ENCODE measurements at places on chromosomes 12 and 14. TPM values are rescaled to one million over a fixed set of nuclear protein-coding genes. Genes with fewer than 3 reads are reported as not detected.

Gene ADCK1
- 3.8 TPM for total RNA-seq

Gene NGB
- not detected for total RNA-seq

Gene KRT71
- total RNA-seq = not detected

Gene MDP1
- 11.9 TPM for total RNA-seq

Gene PMCH
- not detected for total RNA-seq

Gene IL31
- not detected for total RNA-seq

Gene RNASE3
- not detected for total RNA-seq

Gene TSPAN9
- total RNA-seq = 0.42 TPM

Gene KRT80
- not detected for total RNA-seq

Gene GPR162
- total RNA-seq = 0.51 TPM

Gene KIAA0586
- 29.9 TPM for total RNA-seq

Gene TSHR
- 0.37 TPM for total RNA-seq

Gene OR6C2
- not detected for total RNA-seq

Gene CISTR
- total RNA-seq = not detected

Gene CIDEB
- total RNA-seq = 34.8 TPM

DNA sequence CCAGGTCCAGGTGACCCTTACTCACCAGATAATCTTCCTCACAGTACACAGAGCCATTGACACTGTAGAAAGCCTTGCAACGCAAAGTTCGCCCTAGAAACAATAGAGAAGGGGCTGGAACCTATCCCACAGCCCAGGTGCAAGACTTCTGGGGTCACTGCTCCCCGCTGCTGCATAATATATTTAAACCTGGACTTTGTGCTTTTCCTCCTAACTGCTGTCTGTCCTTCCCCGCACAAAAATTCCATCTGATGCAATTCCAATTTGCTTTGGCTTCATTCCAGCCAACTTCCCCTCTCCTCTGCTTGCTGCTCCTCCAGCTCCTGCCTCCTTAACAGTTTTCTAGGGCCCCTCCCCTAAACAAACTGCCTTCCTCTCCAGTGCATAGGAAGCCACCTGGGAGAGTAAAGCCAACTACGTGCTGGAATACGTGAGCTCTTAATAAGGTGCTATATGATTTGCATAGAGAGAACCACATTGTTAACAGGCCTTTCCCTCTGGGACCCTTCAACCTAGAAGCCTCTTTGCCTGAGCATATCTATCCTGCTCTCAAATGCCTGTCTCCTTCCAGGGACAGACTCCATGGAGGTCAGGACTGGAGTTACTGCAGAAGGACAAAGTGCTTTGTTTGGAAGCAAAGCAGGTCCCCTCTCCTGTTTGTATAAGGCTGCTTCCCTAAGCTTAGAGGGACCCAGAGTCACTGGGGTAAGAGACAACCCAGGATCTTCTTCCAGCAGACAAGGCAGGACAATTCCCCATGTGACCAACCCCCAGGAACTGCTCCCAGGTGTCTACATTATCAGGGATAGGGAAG is 5.5 kb downstream of the AJUBA start:
- H3K4me3 ChIP-seq = no peak overlapping the region
- no peaks in the 10 kb centered on the region for H3K36me3 ChIP-seq

- DNase-seq = no peak
- H3K27ac ChIP-seq = no peak overlapping the region
- H3K27me3 ChIP-seq = peaks cover 7% of the 10 kb centered on the region
- H3K4me1 ChIP-seq = no peaks in the 10 kb centered on the region
Observed at GRCh38 chr12:25014961-25015360, 66.1 kb upstream of the BCAT1 start.

DNA sequence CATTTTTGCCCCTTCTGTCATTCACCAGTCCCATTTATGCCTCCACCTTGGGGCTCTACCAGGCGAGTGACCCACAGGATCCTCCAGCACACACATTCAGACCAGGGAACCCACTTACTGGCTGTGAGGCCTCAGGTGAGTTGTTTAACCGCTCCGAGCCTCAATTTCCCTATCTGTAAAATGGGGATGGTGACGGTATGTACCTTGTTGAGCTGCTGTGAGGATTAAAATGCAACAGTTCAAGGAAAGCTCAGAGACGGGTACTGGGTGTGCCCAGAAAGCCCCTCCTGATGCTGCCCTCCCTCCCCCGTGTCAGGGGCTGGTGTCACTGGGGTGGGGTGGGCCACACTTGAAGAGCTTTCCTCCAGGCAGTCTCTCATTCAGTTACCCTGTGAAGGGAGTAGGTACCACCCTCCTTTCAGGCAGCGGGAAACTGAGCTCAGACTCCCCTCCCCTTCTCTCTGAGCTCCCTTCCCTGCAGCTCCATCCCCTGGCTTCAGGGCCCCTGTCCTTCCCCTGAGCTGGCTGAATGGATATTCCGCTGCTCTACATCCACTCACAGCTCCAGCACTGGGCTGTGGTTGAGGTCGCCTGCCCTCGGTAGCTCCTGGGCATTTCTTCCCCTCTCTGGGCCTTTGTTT is 1.4 kb upstream of the SERPINA1 start:
- H3K36me3 ChIP-seq = no peaks in the 10 kb centered on the region
- DNase-seq = no peak
- no peaks in the 10 kb centered on the region for H3K27me3 ChIP-seq
- peaks cover 16% of the 10 kb centered on the region for H3K4me1 ChIP-seq
- H3K4me3 ChIP-seq = no peak overlapping the region

DNA sequence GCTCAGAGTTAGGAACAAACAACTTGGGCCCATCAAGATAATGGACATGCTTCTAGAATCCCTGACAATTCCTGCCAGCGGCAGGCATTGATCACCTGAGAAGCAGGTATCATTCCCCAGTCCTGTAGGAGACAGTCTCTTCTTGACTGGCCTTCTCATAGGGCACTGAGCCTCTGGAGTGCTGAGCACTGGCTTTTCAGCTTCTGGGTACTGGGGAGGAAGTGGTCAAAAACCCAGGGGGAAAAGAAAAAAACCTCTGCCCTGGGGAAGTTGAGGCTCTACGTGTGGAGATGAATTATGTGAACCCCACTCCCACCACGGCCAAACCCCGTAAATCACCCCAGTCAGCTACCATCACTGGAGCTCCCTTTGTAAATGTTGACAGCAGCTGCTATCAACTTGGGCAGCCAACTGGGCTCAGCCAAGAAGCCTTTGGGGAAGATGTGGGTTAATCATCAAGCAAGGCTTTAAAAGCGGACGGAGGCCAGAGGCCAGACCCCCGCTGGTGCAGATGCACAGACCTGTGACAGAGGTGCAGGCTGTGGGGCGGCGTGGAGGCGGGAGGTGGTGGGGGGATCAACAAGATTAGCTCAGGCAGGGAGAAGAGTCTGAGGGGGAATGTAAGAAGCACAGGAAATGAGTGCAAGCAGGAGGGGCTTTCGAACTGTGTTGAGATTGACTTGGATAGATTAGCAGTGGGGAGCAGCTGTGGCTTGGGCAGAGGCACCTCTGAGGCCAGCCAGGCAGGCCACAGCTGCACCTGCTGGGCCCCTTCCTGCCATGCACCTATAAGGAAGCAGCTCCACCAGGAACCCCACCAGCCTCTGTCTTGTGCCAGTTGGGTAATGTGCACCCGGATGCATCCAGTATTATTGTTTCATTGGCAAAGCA is 105.4 kb upstream of the HIF1A start:
- H3K4me1 ChIP-seq = peaks cover 60% of the 10 kb centered on the region
- peak overlapping the region; percentile 62 for H3K27ac ChIP-seq
- DNase-seq = no peak

GRCh38 chr12:106223485-106224354 is 24.1 kb downstream of the CKAP4 start:
- no peak overlapping the region for H3K27ac ChIP-seq
- peaks cover 23% of the 10 kb centered on the region for H3K4me1 ChIP-seq
- H3K27me3 ChIP-seq = peaks cover 8% of the 10 kb centered on the region
- H3K4me3 ChIP-seq = no peak overlapping the region

- no peak overlapping the region for H3K27ac ChIP-seq
- H3K27me3 ChIP-seq = peaks cover 3% of the 10 kb centered on the region
- no peak overlapping the region for H3K4me3 ChIP-seq
- DNase-seq = no peak
- H3K4me1 ChIP-seq = peaks cover 9% of the 10 kb centered on the region
Observed at GRCh38 chr12:56087220-56087619, 7.3 kb downstream of the ERBB3 start.

DNA sequence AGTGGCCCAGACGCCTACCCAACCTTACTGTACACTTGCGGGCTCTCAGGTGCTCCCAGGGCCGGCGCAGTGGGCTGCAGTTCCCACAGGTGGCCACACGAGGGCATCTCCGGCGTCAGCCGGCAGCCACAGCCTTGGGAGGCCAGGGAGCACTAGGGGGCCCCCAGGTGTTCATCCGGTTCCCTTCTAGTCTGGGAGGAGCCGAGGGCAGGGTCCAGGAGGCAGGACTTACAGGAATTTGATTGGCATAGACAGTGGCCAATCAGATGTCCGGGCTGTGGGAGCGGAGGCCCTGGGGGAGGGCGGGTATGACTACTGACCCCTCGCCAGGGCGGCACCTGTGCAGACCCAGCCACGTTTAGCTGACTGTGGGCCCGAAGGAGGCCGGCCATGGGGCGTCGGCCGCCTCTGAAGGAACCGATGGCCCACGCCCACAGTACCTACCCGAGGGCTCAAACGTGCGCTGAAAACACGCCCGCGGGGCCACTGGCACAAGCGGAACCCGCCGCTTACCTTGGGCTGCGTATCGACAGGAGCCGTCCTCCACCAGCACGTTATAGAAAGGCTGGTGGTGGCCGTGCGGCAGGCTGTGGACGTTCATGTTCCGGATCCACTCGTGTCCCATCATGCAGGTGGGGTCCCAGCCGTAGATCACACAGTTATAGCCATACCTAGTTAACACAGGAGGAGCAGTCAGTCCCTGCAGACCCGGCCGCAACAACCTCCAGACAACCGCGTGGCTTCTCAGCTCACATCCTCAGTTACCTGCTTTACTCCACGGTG is 34.8 kb downstream of the FBXO21 start:
- no peak overlapping the region for H3K27ac ChIP-seq
- H3K36me3 ChIP-seq = peaks cover 20% of the 10 kb centered on the region
- H3K27me3 ChIP-seq = no peaks in the 10 kb centered on the region
- peaks cover 14% of the 10 kb centered on the region for H3K4me1 ChIP-seq
- peak; percentile 76 for DNase-seq

DNA sequence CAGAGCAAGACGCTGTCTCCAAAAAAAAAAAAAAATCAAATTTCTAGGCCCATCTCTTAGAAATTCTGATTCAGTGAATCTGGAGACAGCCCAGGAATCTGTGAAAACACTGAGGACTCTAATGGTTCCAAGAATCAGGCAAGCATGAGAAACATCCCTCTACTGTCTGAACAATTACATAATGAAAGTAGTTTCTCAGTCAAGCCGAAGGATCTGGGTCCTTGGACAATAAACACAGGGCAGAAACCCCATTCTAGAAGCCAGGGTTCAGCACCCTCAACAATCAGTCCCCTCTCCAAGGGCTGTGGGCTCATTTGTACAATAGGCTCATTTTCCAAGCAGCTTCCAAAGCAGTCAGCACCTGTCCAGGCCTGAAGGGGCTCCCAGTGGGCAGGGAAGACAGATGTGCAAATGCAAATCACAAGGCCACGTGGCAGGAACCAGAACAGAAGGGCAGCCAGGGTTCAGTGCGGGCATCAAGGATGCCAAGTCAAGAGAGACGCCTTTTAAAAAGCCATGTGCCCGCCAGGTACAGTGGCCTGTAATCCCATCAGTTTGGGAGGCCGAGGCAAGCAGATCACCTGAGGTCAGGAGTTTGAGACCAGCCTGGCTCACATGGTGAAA is 96.1 kb downstream of the KSR2 start:
- no peak for DNase-seq
- H3K27ac ChIP-seq = no peak overlapping the region
- H3K27me3 ChIP-seq = peaks cover 17% of the 10 kb centered on the region
- H3K36me3 ChIP-seq = no peaks in the 10 kb centered on the region

DNA sequence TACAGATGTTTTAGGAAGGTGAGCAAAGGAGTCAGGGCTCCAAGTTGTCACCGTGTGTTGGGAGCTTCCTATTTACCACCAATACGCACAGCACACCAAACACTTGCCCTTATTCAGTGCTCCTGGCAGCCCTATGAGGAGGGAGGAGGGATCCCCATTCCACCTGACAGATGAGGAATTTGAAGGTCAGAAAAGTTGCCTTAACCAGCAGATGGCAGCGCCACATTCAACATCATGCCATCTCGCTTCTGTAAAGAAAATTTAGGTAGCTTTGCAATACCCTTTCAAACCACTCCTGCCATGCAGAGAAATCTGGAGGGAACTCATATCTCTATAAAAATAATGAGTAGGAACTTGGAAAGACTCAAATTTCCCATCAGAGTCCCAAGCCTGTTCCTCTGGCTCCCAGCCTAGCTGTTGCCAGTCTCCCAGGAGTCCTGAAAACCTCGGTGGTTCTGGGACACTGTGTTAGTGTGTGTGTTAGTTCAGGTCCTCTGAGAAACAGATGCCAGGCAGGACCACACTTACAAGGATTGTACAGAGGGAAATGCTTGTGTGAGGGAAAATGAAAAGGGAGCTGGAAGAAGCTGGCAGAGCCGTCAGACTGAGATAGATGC is 410.5 kb downstream of the MED13L start:
- DNase-seq = no peak
- no peak overlapping the region for H3K27ac ChIP-seq
- H3K4me3 ChIP-seq = no peak overlapping the region
- H3K36me3 ChIP-seq = no peaks in the 10 kb centered on the region
- peaks cover 4% of the 10 kb centered on the region for H3K27me3 ChIP-seq
- H3K4me1 ChIP-seq = no peaks in the 10 kb centered on the region

DNA sequence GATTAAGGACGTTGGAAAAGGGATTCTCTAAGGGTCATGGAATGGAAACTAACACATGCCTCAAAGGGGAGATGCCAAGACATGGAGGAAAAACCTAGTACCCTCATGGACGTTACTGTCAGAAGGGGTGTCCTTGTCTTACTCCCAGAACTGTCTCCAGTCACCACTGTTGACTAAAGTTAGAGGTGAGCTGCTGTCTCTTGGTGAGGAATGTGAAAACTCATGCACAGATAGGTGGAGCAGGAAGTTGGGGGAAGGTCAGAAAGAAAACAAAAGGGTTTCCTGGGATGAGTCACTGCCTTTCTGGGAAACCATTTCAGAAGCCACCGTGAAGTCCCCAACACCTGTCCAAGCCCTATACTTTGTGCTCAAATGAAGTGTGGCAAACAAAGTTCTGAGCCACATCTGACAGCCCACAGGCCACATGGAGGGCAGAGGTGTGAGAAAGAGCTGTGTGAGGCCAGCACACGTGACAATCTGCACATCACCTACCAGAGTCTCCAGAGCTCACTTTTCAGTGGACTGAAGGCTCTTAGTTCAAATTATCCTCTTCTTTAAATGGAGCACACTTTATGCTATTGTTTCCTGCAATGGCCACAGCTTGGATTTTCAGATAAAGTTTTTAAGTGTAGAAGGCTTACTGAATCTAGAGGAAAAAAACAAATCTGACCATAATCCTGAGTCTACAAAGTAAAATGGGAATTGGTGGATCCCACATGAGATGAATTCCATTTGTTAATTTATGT is 92.9 kb upstream of the EGLN3 start:
- peaks cover 41% of the 10 kb centered on the region for H3K36me3 ChIP-seq
- H3K27me3 ChIP-seq = peaks cover 7% of the 10 kb centered on the region
- H3K27ac ChIP-seq = peak overlapping the region; percentile 91
- peaks cover 58% of the 10 kb centered on the region for H3K4me1 ChIP-seq
- DNase-seq = peak; percentile 91

- peaks cover 5% of the 10 kb centered on the region for H3K4me1 ChIP-seq
- H3K27me3 ChIP-seq = peaks cover 6% of the 10 kb centered on the region
- no peak overlapping the region for H3K4me3 ChIP-seq
- H3K27ac ChIP-seq = no peak overlapping the region
Observed at GRCh38 chr14:23661542-23661941, 25.4 kb downstream of the DHRS2 start.

GRCh38 chr12:3313675-3314663 is 177.0 kb upstream of the PRMT8 start:
- no peaks in the 10 kb centered on the region for H3K36me3 ChIP-seq
- no peaks in the 10 kb centered on the region for H3K27me3 ChIP-seq
- H3K4me1 ChIP-seq = no peaks in the 10 kb centered on the region
- H3K27ac ChIP-seq = no peak overlapping the region

All from activated naive CD8-positive, alpha-beta T cell treated with anti-CD3 and anti-CD28 coated beads, Interleukin-2, amount 10 ng/mL, durations not matched to agents 7 days and 5 days (primary cell).